ENCODE measurements at places on chromosomes 13 and 19.

DNA sequence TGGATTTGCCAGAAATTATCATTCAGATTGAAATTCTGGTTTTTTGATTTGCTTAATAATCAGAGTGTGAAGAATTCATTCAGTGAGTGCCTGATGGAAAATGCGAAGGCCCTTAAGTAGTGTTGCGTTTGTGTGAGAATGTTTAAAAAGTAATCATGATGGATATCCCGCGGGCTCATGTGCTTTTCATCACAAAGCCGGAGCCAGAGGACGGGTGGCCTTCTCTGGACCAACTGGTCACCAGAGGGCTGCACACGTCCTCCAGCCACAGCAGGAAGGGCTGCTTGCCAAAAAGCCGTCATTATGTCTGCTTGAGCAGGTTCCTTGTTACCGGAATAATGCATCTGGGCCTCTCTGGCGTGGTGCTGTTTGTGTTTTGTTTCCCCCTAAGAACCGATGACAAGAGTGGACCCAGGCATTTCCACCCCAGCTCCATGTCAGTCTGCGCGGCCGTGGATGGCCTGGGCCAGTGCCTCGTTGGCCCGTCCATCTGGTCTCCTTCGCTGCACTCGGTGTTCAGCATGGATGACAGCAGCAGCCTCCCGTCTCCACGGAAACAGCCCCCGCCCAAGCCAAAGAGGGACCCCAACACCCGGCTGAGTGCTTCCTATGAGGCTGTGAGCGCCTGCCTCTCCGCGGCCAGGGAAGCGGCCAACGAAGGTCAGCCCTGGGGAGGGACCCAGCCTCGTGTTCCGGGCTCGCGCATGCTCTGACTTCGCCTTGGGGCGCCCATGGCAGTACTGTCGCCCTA lies 497.7 kb downstream of the MYO16 start:
- no peak for DNase-seq

GRCh38 chr13:46039411-46040182 lies 12.9 kb downstream of the ZC3H13 start:
- DNase-seq, result no peak

GRCh38 chr13:50513300-50513877 lies 330.1 kb downstream of the DLEU7 start:
- no peak for DNase-seq

DNA sequence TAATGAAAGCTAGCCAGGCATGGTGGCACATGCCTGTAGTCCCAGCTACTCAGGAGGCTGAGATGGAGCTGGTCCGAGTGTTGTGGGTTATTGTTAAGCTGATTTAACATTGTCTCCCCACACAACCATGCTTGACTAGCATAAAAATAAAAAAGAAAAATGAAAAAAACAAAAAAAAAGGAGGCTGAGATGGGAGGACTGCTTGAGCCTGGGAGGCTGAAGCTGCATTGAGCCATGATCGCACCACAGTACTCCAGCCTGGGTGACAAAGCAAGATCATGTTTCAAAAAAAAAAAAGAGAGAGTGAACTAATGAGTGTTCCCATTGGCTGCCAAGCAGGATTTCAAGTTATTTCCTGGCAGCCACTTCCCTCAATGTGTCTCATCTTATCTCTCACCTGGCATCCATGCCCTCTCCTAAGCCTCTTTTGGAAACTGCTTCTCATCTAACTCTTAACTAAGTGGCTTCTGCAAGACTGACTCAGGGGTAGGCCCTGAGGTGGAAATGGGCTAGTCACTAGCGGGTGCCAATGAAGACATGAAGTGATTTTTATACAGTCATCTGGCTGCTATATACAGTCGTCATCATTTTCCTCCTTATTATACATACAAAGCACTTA lies 4.9 kb downstream of the THAP8 start:
- DNase-seq, result no peak

GRCh38 chr19:16371540-16371986 lies 46.9 kb downstream of the KLF2 start:
- DNase-seq, result peak; percentile 86
